Fibroblast of skin of abdomen (primary cell): ENCODE measurements at places on chromosomes 16 and 17.
A peak's percentile ranks its signal among the peaks of the same experiment; 100 is the strongest.

GRCh38 chr17:10099051-10099571, 99.3 kb downstream of the GAS7 start:
- DNase-seq: peak; percentile 93

GRCh38 chr16:69794486-69794885, 32.4 kb downstream of the WWP2 start:
- no peak for DNase-seq

DNA sequence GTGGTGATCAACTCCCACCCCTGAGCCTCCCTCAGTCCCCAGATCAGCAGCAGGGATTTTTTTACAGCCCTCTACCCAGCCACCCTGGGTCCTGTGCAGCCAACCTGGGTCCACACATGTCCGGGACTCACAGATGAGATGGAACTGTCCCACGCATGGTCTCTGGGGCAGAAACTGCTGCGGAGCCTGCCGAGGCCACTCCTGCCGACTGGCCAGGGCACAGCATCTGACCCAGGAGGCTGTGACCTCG, 48.0 kb upstream of the ZCCHC14 start:
- no peak for DNase-seq

DNA sequence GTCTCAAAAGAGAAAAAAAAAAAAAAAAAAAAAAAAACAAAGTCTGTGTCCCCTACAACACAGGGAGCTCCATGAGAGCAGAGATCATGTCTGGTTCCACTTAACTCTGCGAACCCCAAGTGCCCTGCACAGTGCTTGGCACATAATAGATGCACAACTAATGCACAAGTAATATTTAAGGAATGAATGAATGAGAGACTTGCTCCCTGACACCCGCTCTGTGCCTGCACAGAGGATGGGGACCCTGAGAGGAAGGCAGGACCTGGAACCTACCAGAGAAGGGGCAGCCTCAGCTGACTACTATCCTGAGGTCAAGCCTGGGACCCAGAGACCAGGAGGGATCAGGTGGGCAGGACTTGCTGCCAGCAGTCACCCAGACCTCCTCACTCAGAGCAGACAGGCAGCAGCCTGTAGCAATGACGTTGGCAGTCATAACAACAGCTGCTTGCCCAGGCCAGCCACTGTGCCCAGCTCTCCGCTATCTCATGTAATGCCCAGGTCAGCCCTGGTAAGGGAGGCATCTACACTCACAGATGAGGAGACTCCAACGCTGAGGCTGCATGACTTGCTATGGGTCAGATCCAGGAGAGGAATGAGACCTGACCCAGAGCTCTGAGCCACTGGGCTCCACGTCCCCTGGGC, 2.9 kb downstream of the MYO15A start:
- no peak for DNase-seq

- peak; percentile 86 for DNase-seq
Measured at GRCh38 chr17:45218895-45219661, 2.6 kb upstream of the FMNL1 start.
